ENCODE measurements at places on chromosomes 5 and 9. TPM values are rescaled to one million over a fixed set of nuclear protein-coding genes. Genes with fewer than 3 reads are reported as not detected.

Gene ARAP3
- 45.7 TPM for total RNA-seq

Gene ATP10B
- total RNA-seq = 0.10 TPM

Gene SEMA5A
- 8.9 TPM for total RNA-seq

Gene SLIT3
- total RNA-seq = 0.86 TPM

Gene NR2F1-AS1
- total RNA-seq = 2.1 TPM

Gene GPR151
- total RNA-seq = not detected

Gene SLC9A3
- 0.95 TPM for total RNA-seq

Gene OR1B1
- total RNA-seq = not detected

Gene CCDC152
- total RNA-seq = 10.2 TPM

Gene FREM1
- 2.6 TPM for total RNA-seq

Gene TCF7
- 8.5 TPM for total RNA-seq

Gene PCDHA10
- total RNA-seq = 5.5 TPM

Gene BAAT
- not detected for total RNA-seq

Gene SVEP1
- 0.36 TPM for total RNA-seq

Gene PCDHA9
- 0.36 TPM for total RNA-seq

Gene FTMT
- total RNA-seq = not detected

Gene AIF1L
- total RNA-seq = 153 TPM

Gene TMEM8B
- 7.5 TPM for total RNA-seq

Gene STOML2
- total RNA-seq = 208 TPM

Gene ARSB
- 13.7 TPM for total RNA-seq

Gene SURF1
- 43.1 TPM for total RNA-seq

Gene RMRP
- total RNA-seq = 14,987 TPM

Gene NUTM2F
- total RNA-seq = not detected

Gene PDE6A
- total RNA-seq = not detected

Gene HACD4
- 0.61 TPM for total RNA-seq

Gene KCNN2
- 18.6 TPM for total RNA-seq

Gene ZNF169
- total RNA-seq = 7.0 TPM

Gene PRDM9
- total RNA-seq = not detected

Gene BTNL3
- not detected for total RNA-seq

Gene ADRB2
- total RNA-seq = 0.65 TPM

Gene ANKRD18B
- total RNA-seq = 13.8 TPM

Gene SPINK7
- total RNA-seq = not detected

Gene DMRT3
- not detected for total RNA-seq

Gene TNC
- total RNA-seq = 11.4 TPM

Gene NMUR2
- total RNA-seq = not detected

Gene ARID3C
- total RNA-seq = not detected

Gene MFAP3
- 27.0 TPM for total RNA-seq

Gene BNIP1
- 13.5 TPM for total RNA-seq

Gene IL33
- not detected for total RNA-seq

Gene SLC25A2
- total RNA-seq = not detected

Gene TMEM215
- 0.67 TPM for total RNA-seq

Gene NEUROG1
- not detected for total RNA-seq

Gene TLX3
- total RNA-seq = not detected

Gene ELOVL7
- total RNA-seq = 5.1 TPM

Gene TMED9
- 156 TPM for total RNA-seq

Gene WDR70
- 38.4 TPM for total RNA-seq

Gene PCDHGA10
- total RNA-seq = 2.2 TPM

Gene ECM2
- not detected for total RNA-seq

Gene ZNF354B
- total RNA-seq = 10.8 TPM

Gene LPCAT1
- total RNA-seq = 260 TPM

Gene VAV2
- 37.6 TPM for total RNA-seq

Gene SNCAIP
- 10.5 TPM for total RNA-seq

Gene BARHL1
- total RNA-seq = not detected

Gene ADRA1B
- total RNA-seq = not detected

Gene URM1
- 62.3 TPM for total RNA-seq

Gene DEPDC1B
- total RNA-seq = 67.4 TPM

Gene RIGI
- total RNA-seq = 6.6 TPM

Measured in H1 (cell line).